ENCODE measurements at places on chromosomes 11 and 22.

DNA sequence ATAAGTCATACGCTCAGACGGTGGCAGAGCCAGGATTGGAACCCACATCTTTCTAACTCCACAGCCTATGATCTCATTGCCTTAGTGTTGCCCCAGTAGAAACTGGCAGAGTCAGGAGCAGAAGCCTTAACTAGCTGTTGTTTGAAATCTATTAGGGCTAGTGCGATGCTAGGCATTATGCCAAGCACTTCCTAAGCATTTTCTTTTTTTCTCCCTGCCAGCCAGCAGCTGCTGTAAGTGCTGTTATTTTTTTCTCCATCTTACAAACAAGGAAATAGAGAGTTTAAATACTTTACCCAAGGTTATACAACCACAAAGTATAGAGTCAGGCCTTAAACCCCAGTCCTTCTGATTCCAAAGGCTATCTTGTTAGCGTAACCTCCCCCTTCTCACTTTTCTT is 161.0 kb upstream of the SORL1-AS1 start:
- no peak for DNase-seq

DNA sequence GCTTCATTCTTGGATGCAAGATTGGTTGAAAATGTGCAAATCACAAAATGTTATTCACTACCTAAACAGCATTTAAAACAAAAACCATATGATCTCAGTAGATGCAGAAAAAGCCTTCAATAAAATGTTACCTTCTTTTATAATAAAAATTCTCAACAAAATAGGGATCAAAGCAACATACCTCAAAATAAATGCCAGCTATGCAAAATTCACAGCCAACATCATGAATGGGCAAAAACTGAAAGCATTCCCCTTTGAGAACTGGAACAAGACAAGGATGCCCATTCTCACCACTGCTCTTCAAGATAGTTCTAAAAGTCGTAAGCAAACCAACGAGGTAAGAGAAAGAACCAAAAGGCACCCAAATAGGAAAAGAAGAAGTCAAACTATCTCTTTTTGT is 2.0 kb downstream of the OR5AK2 start:
- DNase-seq, result no peak

DNA sequence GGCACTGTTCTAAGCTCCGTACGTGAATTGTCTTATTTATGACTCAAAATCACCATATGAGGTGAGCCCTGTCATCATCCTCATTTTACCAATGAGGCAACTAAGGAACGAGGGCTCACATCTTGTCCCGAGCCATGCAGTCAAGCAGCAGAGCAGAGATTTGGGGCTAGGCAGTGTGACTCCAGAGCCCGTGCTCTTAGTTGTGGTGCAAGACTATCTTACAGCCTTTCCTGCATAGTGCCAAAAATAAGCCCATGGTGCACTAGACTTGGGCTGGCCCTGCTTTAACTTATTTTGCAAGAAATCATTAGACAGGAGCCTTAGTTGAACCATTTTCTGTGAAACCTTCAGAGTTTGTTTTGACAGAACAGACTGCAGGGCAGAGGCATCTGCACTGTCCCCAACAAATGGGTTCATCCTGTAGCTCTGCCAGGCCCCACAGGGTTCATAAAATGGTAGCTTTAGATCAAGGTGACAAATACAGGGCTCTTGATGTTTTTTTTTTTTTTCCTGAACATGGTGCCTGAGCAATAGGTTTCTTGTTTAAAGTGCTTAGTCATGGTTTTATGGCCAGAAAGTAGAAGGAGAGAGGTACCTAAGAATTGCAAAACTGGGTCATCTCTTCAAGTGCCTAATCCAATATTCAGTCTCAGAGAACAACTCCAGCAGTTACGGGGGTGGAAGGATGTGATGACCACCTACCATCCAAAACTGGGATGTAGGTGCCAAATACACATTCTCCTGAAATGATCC is 56.6 kb downstream of the BMAL1 start:
- DNase-seq, result no peak

GRCh38 chr11:22454461-22455090 is 116.4 kb downstream of the SLC17A6 start:
- no peak for DNase-seq

- DNase-seq, result no peak
Observed at GRCh38 chr11:911031-911889, 650 bp upstream of the CHID1 start.

GRCh38 chr22:36334081-36334820 is 53.5 kb downstream of the MYH9 start:
- no peak for DNase-seq

DNA sequence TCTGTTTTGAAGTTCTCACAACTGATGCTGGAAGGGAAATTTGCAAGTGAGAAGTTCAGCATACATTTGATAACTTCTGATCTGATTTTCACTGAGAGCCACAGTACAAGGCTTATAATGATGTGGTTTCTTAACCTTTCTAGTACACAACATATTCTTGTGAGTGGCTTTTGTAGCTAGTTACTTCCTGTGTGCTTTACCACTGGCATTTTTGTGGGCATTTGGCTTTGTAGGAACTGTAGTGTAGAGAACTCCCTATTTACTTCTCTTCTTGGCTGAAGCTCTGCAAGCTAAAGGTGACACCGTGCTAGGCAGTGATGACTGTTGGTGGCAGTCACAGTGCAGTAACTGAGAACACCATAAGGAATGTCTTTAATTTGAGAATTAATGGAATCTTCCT is 14.9 kb downstream of the USP47 start:
- no peak for DNase-seq

- no peak for DNase-seq
Observed at GRCh38 chr11:114274637-114275036, 21.6 kb upstream of the NNMT start.

- DNase-seq, result no peak
Observed at GRCh38 chr22:22536515-22536914, 16.4 kb upstream of the ZNF280A start.

GRCh38 chr11:80515097-80515496 is 1074.3 kb upstream of the TENM4 start:
- DNase-seq, result no peak

- no peak for DNase-seq
Observed at GRCh38 chr11:31805037-31805628, 6.0 kb downstream of the PAX6 start.

GRCh38 chr22:31881200-31881599 is 63.1 kb upstream of the YWHAH start:
- no peak for DNase-seq

DNA sequence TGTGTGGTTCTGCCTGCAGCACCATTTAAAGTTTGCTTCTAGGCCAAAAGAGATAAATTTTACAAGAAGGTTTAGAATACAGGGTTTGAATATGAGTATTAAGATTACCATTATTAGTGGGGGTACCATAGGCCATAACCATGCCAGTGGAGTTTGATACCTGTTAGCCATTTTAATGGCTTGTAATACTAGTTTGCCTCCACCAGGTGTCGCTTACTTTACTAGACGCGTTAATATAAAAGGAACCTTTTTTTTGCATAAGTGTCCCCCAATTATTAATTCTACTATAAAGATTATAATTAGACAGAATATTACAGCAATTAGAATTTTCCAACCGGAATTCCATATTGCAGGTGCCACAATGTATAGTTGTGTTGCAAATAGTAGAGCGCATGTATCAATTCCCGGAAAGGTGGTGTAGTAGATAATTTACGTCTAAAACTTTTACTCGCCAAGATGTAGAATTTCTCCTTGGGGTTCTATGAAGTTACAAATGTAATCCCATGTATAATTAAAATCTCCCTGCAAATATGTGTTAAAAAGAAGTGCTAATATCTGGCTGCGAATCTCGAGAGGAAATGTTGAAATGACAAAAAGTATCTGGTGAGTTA is 16.1 kb downstream of the MS4A6E start:
- no peak for DNase-seq

- no peak for DNase-seq
Observed at GRCh38 chr11:112665291-112665690, 295.9 kb upstream of the NCAM1 start.

GRCh38 chr11:114479331-114479730 is 40.1 kb downstream of the REXO2 start:
- no peak for DNase-seq

GRCh38 chr22:44086271-44087088 is 62.4 kb downstream of the PARVB start:
- DNase-seq, result no peak

DNA sequence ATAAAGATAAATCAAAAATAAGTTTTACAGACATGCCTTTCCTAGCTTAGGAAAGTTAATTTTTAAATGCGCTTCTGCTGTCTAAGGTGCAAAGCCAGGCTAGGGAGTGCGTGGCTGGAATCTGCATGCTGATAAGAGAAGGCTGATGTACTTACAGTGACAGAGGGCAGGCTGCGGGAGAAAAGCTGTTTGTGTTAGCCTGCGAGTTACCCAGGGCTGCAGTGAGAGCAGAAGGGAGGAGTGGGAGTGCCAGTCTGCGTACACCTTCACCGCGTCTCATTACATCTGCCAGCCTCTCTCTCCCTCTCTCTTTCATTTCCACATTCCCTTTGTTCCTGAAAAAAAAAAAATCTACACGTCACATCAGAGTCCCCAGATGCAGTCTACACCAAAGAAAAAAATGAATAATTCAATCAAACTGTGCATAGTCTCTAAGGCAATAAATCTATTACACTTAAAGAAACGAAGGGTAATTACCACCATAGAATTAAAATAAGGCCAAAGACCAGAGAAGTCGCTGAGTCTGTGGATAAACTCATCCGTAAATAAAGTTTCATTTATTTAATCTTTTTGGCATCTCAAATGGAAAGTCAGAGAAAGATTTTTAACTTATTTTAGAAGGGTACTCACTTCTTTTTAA is 126.4 kb upstream of the C11orf58 start:
- DNase-seq, result no peak

- DNase-seq, result no peak
Observed at GRCh38 chr11:64318766-64319761, 1.1 kb downstream of the PRDX5 start.

DNA sequence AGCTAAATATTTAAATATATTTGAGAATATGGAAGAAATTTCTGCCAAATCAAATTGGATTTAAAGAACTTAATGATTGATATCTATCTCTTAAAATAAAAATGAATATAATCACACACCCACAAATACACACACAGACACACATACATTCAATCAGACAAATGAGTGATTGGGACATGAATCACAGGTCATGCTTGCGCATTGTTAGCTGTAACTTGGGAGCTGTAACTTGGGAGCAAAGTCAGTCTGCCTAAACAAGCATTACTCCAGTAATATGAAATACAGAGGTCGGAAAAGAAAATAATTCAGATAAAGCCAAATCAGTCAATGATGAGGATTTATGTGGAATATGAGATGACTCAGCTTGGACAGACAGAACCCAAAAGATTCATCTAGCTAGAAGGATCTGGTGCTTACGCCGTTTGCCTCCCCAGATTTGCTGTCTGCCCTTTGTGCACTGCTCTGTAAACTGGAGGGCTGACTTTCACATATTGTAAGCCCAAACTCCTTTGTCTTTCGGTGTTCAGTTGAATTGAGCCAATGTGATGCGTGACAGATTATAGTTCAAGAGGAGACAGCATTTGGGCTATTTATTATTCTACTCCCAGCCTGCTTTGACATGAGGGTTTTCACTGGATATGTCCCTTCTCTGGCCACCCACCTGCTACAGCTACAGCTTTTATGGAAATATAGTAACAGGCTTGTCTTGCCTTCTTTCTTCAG is 1.6 kb downstream of the OR56B1 start:
- no peak for DNase-seq

DNA sequence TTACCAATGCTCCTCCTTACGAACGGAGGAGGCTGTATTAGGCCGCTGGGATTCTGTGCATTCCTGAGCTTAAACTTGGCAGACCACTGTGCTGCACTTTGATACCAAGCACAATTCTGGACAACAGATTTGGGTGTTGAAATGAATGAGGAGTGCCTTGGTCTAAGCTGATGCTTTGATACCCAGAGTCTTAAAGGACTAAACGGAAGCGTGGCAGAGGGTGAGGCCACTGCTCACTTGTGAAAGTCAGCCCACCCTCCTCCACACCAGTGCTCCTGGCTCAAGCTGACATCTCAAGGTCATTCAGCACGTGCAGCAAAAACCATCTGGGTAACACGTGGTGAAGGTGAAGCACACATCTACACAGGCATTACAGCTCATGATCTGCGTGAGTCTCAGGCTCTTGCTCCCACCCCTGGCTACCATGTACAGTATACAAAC is 85.9 kb downstream of the MICAL3 start:
- DNase-seq, result no peak

- no peak for DNase-seq
Observed at GRCh38 chr22:31211482-31211861, 626 bp upstream of the LIMK2 start.

GRCh38 chr11:19201737-19202605 is at the start of gene CSRP3:
Gene CSRP3, minus strand, starts transcription at chr11:19201983. Its CDS starts 9,535 bp downstream, at chr11:19192448.
- no peak for DNase-seq

- no peak for DNase-seq
Observed at GRCh38 chr11:32847511-32847910, 17.8 kb downstream of the PRRG4 start.

GRCh38 chr11:105553025-105553424 is 56.8 kb upstream of the GRIA4 start:
- no peak for DNase-seq

- no peak for DNase-seq
Observed at GRCh38 chr11:73579641-73580434, 18.1 kb downstream of the FAM168A start.

DNA sequence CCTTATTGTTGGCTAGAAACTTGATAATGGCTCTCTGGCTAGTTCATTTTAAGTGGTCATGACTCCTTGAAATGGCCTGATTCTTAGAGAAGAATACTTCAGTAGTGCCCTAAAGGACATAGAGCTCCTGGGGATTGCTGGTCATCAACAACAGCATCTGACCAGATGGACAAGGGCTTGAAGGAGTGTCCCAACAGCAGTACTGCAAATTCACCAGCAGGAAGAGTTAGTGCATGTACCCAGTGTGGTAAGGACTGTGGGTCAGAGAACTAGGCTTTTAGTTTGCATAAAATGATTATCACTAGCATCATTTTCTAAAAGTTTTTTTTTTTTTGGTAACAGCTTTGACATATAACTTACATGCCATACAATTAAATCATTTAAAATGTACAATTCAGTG is 39.5 kb upstream of the CUL5 start:
- no peak for DNase-seq

- DNase-seq, result no peak
Observed at GRCh38 chr11:75779960-75780359, 11.4 kb downstream of the DGAT2 start.

GRCh38 chr11:17077240-17077519 is 287 bp downstream of the RPS13 start:
- DNase-seq, result no peak

- no peak for DNase-seq
Observed at GRCh38 chr11:79807506-79807905, 366.7 kb upstream of the TENM4 start.

GRCh38 chr11:55949330-55949729 is 13.1 kb upstream of the OR5I1 start:
- DNase-seq, result no peak

DNA sequence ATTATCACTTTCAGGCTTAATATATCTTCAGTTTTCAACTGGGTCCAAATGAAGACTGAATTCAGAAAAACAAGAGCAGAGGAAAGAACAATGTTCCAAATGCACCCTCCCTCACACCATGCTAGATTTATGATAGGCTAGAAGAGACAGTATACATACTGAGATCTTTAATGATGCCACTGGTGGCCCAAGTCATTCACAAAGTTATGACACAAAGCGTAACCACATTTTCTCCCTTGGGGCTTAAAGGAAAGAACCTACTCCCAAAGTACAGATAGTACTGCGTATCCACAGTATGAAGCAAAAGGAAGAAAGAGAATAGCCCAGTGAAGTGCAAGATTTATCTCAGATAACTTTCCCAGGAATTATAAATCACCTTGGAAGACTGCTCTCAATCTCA is 10.9 kb upstream of the SOX6 start:
- no peak for DNase-seq
